ENCODE measurements at places on chromosomes 3 and 15.

GRCh38 chr15:66786222-66786621, 84.2 kb downstream of the SMAD6 start:
- DNase-seq = no peak

GRCh38 chr15:50302581-50302980, 37.1 kb upstream of the HDC start:
- no peak for DNase-seq

DNA sequence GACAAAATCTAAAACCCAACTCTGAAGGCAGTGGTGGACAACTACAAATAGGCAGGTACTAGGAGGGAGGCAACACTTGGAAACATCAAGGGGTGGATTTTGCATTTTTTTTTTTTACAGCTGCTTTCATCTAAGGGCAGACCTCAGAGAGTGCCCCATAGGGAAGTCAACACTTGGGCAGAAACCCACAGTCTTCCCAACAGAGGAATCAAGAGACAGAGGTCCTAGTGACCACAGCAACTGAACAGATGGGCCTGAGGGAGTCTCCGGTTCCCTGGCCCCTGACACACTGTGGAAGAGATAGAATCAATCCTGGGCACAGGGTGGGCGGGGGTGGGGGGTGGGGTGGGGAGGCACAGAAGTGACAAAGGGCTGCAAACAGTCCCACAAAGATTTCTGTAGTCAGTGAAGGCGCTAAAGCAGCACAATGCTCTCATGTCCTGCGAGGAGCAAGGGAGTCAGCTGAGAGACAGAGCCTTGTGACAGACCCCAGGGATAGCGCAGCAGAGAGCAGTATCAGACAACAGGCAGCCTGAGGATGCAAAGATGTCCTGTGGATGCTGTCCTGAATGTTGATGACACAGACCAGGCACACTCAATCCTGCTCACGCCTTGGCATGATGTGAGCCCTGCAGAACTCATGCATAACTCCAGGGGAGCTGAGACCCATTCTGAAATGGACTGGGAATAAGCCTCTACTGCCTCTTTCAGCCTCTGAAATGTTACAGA, 6.9 kb upstream of the RFTN1 start:
- DNase-seq = no peak

- no peak for DNase-seq
These were observed 33.3 kb downstream of the FMN1 start for GRCh38 chr15:33161209-33161608.

GRCh38 chr15:25543196-25543595, 104.4 kb upstream of the UBE3A start:
- DNase-seq = no peak

DNA sequence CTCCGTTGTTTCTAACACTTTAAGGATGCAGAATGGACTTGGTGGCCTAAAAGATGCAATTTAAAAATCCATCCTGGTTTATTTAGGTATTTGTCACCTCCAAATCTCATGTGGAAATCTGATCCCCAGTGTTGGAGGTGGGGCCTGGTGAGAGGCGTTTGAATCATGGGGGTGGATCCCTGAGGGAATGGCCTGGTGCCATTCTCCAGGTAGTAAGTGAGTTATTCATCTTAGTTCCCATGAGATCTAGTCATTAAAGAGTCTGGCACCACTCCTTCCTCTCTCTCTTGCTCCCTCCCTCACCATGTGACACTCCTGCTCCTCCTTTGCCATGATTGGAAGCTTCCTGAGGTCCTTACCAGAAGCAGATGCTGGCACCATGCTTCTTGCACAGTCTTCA, 339.1 kb downstream of the NTRK3 start:
- no peak for DNase-seq

- no peak for DNase-seq
These were observed 4.2 kb upstream of the FGF7 start for GRCh38 chr15:49418811-49419210.

DNA sequence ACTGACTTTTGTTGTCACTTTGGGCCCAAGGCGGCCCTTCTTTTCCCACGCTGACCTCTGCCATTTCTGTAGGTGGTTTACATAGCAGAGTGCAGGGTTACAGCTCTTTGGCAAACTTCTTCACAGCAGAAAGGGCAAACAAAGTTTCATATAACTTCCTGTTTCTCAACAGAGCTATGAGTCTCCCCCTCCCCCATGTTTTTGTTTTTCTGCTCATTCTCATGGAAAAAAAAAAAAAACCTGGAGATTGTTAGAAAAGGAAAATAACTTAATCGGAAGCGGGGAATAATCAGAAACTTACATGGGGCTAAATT, 342.0 kb upstream of the NR2F2 start:
- DNase-seq = no peak

- DNase-seq = no peak
These were observed 6.7 kb downstream of the TADA3 start for GRCh38 chr3:9785602-9786001.

All from stimulated activated CD8-positive, alpha-beta memory T cell treated with anti-CD3 and anti-CD28 coated beads, Interleukin-15, amount 100 ng/mL, for 1 hour (primary cell).